ENCODE measurements at places on chromosomes 7 and 10.

- DNase-seq = no peak
Observed at GRCh38 chr7:34430456-34430855, 227.6 kb upstream of the NPSR1 start.

DNA sequence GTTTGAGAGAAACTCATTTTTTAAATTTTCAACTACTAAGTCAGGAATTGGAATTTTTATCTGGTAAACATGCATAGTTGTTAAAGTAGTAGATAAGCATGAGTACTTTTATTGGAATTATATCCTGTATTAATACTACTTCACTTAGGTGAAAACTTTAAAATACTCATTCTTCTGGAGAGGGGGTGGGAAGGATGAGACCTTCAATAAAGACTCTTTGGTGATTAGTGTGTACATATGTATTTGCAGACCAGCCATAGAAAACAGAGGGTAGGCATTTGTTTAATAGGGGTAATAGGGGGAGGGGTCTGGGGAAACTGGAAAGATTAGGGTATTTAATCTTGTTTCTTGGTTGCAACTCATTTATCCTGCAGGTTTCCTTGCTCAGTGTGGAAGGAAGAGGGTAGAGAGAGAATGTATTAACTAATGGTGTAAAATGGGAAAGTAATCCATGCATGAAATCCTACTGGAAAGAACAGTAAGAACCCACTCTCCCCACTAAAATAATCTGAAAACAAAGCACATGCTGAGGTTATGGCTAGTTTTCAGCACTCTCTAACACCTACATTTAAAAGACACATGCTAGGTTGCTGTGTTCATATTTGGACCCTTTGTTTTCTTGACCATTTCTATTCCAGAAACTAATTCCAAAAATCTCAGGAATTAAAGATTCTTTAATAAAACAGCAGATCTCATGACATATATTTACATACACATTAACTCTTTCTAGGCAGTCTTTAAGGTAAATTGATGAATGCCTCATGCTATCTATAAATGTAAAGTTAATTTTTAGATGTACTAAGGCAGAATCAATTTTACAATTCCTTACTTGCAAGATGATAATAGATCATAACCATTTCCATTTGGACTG lies 6.2 kb upstream of the IGF2BP3 start:
- no peak for DNase-seq

DNA sequence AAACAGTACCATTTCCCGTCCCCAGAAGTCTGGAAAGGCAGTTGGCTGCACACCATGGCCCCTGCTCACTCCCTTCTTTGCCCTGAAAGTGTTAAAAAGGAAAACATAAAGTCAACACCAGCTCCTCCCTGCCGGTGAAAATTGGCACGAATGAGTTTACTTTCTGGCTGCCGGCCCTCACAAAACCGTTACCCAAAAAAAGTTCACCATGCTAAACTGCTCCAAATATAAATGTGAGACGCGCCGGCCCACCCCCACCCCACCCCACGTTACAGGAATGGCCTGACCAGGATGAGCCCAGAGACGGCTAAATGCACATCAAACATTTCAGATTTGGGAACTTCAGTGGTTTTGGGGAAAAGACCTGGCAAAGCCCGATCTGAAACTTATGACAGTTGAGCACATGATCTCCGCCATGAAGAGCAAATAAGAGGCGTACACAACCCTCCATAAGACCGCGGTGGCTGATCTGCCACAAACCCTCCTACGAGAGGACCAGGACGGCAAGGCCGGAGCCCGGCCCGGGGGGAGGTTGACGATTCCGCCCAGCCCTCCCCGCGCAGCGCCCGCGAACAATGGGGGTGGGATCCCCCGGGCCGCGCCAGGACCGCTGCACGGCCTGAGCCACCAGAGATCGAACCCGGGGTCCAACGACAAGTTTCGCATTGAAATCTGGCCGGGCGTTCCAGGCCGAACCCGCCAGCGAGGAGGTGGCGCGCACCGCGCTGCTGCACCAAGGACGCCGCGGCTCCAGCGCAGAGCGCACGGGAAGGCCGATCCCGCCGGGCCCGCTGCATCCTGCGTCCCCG lies 952 bp downstream of the DIP2C start:
- DNase-seq = no peak

DNA sequence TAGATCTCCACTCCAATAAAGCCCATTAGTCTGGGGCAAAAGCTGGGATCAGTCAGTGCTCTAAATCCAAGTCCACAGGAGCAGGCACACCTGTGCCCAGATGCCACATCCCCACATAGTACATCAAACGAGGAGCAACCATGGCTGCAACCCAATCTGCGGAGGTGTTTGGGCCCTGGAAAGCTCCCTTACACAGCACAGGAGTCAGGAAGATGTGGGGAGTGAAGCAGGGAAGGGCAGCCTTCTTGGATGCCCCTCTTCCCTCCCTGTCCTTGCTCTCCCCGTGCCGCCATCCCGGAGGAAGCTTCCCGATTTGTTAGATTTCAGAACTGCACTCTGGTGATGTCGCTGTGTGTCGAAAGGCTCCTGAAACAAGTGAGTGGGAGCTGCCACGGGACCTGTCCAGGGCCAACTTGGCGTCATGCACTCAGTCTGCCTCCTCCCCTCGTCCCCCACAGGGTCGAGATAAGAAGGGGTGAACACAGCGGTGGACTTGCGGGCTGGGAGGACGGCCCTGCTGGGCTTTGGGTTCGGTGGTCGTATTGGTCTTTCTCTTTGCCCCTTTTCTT lies 230.6 kb upstream of the GRB10 start:
- DNase-seq = no peak

DNA sequence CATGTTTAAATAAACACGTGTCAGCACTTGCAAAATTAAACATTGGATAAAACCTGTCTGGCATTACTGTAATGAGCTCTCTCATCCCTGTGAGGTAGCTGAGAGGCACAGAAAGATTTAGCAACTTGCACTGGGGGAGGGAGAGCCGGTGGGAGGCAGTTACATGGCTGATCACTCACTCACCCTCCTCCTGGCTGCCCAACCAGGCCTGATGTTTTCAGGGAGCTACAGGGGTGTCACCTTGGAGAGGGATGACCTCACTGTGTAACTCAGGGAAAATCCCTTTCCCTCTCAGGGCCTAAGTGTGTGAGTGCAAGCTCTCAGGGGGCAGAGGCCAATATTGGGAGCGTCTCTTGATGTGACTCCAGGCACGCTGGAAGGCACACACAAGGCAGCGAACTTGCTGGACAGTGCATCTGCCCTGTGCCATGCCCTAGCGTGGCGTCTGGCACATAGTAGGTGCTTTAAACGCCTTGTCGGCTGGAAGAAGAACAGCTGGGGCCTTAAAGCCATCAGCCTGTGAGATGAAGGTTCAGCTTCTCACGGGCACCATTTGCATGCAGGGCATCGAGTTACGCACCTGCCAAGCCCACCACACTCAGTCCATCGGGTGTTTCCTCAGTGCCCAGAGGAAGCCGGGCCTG lies 51.1 kb downstream of the ELFN1 start:
- DNase-seq = no peak

- no peak for DNase-seq
Observed at GRCh38 chr7:105678811-105679495, 97.7 kb upstream of the EFCAB10 start.

DNA sequence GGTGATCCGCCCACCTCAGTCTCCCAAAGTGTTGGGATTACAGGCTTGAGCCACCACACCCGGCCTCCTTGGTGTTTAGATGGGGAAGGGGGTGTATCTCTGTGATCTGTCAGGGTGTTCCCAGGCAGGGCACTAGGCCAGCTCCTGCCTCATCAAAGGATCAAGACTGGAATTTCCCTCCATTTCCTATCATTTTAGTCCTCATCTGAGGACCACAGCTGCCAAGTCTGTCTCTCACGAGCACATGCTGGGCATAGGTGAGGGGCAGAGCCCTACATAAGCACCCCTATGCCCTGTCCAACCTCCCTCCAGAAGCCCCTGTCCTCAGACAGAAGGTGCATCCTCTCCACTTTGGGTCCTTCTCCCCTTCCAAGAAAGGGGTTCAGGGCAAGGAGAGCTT lies 19.5 kb downstream of the TRIM56 start:
- no peak for DNase-seq

GRCh38 chr7:3695602-3696001 lies 394.6 kb downstream of the SDK1 start:
- DNase-seq = no peak

DNA sequence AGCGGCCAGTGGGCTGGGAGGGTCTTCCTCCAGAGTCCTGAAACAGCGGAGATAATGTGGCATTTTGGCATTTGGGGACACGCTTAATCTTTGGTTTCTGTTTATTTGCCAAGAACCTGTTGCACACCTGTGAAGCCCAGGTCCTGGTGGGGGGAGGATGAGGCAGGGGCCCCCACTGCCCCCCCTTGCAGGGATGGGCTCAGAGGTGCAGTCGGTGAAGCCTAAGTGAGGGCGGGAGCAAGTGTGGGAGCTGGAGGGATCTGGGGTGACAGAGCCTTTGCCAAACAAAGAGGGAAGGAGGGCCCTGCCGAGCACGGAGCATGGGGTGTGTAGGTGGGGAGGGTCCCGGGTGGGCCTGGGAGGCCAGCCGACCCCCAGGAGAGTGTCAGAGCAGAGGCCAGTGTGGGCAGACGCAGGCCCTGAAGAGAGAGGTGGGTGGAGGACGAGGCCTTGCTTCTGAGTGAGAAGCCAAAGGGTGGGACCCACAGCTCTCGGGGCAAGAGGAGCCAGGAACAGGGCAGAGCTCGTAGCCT lies 62.1 kb upstream of the ADGRA1 start:
- DNase-seq = no peak

GRCh38 chr10:8138471-8138870 lies 84.0 kb downstream of the GATA3 start:
- no peak for DNase-seq

DNA sequence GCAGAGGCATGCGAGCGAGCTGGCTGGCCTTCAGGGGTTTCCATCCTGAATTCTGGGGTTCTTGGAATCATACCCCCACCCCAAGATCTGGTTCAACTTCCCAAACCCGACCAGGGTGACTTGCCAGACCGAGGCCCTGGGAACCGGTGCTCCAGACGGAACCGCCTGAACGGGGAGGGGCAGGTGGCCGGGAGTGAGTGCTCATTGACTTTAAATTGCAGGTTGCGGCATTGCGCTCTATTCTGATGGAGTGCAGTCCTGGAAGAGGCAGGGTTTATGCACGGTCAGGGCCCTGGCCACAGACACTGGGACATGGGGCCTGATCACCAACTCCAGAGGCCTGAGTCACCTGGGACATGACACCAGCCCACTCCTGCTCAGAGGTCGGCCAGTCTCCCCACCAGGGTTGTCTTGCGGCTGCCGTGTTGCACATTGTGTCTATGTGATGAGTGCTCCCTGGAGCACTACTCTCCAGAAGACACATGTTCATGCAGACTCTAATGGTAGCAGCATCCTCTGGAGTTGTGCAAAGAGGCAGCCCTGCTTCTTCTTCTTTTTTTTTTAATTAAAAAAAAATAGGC lies 5.8 kb upstream of the DDIT4 start:
- no peak for DNase-seq

- DNase-seq = no peak
Observed at GRCh38 chr7:7595451-7595850, 28.8 kb downstream of the MIOS start.

- no peak for DNase-seq
Observed at GRCh38 chr10:34670081-34670480, 145.0 kb downstream of the PARD3 start.

- DNase-seq = no peak
Observed at GRCh38 chr10:116589926-116590325, 833 bp upstream of the PNLIPRP1 start.

GRCh38 chr7:94160719-94161435 lies 156.7 kb upstream of the BET1 start:
- no peak for DNase-seq

DNA sequence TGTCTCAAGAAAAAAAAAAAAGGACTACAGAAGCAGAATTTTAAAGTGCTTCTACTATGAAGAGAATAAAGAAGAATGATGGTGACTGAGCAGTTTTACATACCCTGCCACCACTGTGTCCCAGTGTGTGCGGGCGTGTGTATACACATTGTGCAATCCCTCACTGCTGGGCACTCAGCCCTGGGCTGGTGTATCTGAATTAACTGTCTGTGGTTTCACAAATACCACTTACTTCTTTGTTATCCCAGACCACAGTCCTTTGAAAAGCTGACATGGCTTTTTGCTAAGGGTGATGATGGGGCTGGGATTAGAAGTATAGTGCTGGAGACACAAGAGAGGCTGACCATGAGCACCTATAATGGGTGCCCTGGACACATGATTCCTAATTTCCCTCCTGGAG lies 21.1 kb upstream of the TRPV6 start:
- no peak for DNase-seq

DNA sequence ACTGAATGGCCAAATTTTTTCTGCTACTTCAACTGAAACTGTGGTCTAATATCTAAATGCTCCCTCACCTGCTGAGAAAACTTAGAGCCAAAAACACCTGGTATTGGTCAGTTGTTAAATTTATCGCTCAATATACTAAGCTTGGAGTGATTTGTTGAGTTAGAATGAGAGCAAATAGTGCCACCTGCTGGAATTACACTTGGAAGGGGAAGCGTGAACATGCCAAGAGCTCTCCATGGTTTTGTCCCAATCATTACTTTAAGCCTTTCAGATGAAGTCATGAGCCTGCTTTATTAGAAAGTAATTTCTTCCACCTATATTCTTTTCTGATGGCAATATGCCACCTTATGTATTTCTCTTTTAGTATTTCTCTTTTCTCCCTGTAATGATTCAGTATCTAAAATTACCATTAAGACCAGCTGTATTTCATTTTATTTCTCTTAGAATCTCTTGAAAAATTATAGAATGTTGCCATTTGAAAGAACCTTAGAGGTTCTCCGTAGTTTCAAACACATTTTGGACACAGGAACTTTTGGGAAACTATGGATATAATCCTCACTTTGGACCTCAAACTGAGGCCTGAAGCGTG lies 447.8 kb upstream of the C7orf33 start:
- no peak for DNase-seq

DNA sequence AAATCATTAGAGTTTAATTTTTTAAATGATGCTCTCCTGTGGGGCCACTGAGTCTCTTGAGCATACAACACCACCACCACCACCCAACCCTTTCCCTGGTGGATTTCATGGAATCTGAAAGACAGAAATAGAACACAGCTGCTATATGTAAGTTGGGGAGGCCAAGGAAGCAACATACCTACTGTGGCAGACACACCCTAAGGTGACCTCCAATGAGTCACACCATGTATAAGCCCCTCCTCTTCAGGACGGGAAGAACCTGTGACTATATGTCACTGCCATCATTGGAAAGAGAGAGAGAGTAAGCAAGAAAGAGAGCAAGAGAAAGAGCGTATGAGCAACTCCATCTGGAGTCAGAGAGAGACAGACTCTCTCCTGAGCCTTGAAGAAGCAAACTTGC lies 172.4 kb upstream of the NFE2L3 start:
- DNase-seq = no peak
